Fibroblast of pulmonary artery (primary cell): ENCODE measurements at places on chromosomes 7 and 10.

GRCh38 chr10:124291001-124291701, 127.6 kb downstream of the OAT start:
- DNase-seq: no peak

DNA sequence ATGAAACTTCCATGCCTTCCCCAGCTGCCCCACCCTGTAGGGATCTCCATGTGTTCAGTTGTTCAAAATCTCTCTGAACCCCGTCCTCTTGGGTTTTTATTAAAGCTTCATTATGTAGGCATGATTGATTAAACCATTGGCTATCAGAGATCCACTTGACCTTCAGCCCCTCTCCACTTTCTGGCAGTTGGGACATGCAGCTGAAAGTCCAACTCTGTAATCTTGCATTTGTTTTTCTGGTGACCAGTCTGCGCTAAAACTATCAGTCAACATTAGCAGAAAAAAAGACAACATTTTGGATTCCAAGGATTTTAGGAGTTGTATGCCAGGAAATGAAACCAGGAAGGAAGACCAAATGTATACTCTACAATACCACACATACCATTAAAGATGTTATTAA, 1115.1 kb downstream of the XPNPEP1 start:
- DNase-seq: no peak

DNA sequence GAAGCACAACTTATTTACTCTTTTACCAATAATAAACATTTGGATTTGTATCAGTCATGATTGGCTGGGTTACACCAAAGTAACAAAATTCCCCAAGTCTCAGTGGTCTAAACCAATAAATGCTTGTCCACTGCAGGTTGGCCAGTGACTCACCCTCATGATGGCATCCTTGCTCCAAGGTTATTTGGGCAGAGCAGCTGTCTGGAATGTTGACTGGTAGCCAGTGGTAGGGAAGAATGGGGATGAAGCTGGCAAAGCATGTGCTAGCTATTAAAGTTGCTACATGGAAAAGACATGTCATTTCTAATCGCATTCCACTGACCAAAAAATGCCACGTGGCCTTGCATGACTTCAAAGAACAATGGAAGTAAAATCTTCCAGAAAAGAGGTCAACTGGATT, 1168.7 kb upstream of the CELF2 start:
- no peak for DNase-seq

DNA sequence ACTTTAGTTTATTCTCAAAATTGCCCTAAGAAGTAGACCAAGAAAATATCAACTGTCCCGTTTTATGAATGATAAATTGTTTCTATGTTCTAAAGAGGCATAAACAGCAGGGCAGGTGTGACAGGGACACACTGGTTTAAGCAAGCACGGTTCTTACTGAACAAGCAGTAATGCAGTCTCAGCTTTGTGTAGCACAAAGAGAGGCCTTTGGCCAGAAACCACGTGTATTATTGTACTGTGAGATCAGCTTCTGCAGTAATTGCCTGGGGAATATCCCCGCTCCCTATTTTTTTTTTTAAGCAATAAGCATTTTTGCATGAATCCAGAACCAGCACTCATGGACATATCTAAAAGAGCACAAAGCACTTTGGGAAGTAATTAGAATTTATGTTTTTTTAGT, 255.4 kb downstream of the WDR11 start:
- DNase-seq: no peak

GRCh38 chr7:155365146-155365874, 67.6 kb downstream of the INSIG1 start:
- DNase-seq: no peak

- no peak for DNase-seq
Measured at GRCh38 chr10:7046615-7047014, 364.2 kb downstream of the SFMBT2 start.

DNA sequence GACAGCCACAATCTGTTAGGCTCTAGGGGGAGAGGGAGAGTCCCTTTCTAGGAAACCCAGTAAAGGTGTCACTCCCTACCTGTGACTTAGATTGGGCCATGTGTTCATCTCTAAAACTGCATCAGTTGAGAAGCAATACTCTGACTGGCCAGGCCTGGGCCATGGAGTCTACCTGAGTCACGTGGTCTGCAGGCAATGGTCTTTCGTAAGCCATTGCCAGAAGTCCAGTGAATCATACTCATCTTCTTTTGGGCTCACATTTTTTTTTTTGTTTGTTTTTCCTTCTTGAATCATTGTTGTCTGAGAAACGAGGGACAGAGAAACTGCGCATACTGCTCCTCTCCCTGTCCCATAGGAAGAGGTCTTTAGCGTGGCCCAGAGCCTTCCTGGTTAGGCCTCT, 215.6 kb downstream of the CCSER2 start:
- DNase-seq: no peak

GRCh38 chr7:82789883-82790609, 346.5 kb upstream of the CACNA2D1 start:
- peak; percentile 76 for DNase-seq

DNA sequence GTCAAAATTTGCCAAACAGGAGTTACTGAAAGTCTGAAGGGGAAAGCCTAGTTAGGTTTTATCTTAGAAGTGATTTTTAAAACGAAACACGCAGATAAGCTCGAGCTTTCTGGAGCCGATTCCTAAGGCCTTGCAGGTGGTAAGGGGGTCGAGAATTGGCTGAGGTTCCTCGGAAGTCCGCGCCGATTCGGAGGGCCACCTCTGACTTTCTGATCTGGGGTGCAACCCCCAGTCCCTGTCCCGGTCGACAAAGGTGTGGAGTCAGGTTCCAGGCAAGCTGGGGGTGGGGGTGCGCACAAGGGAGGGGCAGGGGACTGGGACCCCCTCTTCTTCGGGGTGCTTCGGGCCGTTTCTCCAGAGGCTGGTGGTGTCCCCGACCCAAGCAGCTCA, 701 bp upstream of the CUL1 start:
- DNase-seq: no peak

GRCh38 chr10:21526188-21526859, 842 bp upstream of the SKIDA1 start:
- DNase-seq: peak; percentile 80

DNA sequence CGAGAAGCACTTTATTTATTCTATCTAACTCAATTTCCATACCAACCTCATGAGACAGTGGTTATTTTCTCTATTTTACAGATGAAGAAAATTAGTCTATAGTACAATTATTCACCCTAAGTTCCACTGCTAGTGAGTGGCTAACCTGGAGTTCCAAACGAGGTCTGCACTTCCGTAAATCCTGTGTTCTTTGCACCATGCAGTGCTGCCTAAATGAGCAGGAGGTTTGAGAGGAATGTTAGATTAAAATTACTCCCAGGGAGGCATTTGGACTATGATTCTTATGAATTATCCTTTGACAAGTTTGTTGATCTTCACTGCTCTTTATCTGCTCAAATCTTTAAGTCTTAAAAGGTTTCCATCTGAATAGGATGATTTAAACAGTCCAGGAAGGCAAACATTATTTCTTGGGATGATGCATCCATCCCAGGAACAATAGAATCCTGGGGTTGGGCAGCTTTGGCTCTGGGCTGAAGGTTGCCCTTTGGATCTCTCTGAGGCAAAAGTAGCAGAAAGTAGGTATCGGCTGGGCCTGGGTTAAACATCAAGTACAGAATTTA, 400.8 kb downstream of the REEP3 start:
- no peak for DNase-seq

DNA sequence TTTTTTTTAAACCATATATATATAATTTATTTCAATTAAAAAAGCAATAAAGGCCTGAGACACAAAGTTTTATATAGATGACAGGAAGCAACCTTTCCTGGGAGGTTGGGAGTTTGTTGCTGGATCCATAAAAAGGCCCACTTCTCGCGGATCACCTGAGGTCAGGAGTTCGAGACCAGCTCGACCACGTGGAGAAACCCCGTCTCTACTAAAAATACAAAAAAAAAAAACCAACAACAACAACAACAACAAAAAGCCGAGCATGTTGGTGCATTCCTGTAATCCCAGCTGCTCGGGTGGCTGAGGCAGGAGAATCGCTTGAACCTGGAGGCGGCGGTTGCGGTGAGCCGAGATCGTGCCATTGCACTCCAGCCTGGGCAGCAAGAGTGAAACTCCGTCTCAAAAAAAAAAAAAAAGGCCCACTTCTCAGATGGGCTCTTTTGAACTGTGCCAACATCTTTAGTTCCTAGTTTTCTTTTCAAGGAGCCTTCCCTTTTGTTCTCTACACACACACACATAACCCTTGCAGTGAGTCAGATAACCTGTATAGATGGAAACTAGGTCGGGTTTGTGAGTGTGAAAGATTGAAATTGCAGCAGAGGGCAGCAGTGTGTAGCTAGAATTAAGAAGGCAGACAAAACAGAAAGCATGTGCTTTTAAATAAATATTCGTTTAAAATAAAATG, 1.2 kb upstream of the SMNDC1 start:
- peak; percentile 94 for DNase-seq

GRCh38 chr10:121580276-121581116, 17.7 kb downstream of the FGFR2 start:
- no peak for DNase-seq

DNA sequence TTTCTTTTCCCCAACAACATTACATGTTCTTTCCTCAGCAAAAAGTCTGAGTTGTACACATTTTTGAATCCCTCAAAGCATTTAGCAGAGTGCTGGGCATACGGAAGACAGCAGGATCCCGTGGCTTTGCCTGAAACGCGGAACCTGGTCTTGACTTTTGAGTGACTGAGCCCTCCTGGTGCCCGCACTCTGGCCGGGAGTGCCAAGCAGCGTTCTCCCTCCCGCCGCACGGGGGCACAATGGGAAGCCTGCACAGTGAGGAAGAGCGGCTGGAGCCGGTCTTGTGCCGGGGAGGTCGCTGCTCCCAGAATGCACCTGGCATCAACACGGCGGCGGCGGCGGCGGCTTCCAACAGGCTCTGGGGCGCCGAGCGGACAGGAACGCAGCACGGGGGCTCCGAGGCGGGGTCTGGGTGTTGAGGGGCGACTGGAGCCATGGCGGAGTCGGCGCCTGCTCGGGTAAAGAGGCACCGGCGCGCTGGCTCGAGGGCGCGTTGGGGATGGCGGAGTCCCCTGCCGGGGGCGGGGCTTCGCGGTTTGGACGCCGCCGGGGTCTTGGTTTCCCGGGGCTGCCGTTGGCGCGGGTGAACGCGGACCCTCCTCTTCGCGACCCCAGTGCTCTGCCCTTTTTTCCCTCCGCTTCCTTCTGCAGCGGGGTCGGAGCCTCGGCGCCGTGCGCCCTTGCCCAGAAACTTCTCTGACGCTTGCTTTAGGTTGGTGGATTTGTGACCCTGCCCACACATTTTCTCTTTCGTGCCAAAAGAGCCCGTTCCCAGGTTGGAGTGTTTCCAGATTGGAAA, at the start of gene ZNF212:
TSS of gene ZNF212 (plus strand) at position 307 of the 799 bp plus-strand sequence. CDS start at position 435, 128 bp downstream.
- DNase-seq: peak; percentile 84

DNA sequence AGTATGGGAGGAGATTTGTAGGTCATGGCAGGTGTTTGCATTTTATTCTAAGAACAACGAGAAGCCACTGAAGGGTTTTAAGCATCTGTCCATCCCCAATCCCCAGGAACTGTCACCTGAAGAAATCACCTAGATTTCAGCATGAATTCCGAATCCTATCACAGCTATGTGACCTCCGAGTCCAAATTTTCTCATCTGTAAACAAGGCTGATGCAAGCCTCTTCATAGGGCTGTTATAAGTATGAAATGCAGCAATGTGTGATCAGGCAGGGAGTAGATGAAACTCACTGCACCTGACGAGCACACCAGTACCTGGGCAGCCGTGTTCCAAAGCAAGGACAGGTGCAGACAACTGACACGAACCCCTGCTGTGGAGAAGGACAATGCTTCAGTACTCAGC, 14.0 kb downstream of the HABP2 start:
- no peak for DNase-seq

DNA sequence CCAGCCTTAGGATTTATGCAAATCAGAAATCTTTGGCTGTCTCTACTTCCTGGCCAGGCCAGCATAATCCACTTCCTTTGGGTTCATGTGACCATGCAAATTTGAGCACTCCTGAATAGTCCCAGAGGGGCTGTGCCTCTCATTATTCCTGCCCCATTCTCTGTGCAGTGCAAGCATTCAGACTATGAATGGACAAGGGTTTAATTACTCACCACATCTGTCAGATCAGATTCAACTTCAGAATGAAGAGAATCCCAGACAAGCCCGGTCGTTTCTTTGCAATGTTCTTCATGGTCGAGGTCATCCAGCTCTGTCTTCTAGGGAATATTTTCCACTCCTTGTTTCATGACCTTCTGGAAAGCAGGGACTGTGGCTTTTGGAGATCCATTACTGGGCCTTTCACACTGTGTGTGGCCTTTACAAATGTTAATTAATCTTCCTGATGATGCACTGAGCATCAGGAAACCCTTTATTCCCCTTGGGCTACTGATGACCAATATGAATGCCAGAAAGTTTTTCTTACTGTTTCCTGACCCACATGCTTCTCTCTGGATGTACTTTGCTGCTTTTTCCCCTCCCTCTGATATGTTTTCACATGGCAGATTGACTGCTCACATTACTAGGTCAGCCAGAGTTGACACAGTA, 217.6 kb upstream of the TCF7L2 start:
- DNase-seq: peak; percentile 37

- DNase-seq: no peak
Measured at GRCh38 chr10:119702583-119702982, 23.3 kb upstream of the INPP5F start.

DNA sequence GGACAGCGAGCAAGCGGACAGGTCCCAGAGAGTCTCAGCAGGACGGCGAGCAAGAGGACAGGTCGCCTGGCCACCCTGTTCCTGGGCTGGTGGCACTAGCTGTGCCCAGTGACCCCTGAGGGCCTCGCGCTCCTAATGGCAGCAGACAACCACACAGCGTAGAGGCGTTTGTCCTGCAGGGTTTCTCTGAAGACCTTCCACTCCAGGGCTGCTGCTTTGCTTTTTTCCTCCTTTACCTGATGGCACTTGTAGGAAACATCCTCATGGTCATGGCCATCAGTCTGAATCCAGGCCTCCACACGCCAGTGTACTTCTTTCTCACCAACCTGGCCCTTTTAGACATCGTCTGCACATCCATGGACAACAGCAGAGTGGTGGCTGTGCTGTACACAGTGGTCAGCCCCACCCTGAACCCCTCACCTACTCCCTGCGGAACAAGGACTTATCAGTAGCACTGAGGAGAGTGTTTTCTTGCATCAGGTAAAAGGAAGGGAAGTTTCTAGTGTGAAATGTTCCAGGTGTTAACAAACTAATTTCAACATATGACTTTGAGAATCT, 27.4 kb downstream of the SCART1 start:
- DNase-seq: no peak

DNA sequence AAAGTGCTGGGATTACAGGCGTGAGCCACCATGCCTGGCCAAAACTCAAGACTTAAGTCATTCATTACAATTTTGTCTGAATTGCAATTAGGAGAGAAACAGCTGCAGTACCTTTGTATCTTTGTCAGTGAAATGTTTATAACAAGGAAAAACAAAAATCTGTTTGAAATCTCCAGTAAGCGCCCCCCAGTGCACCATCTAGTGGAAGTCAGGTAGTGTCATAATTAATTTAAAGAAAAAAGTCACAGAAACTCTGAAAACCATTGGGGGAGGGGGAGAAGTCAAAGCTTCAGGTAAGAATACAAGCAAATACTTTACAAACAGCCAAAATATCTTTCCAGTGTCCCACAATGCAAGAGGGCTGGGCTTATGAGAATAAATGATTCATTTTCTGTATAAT, 2.8 kb downstream of the MPP7 start:
- no peak for DNase-seq
